Cerebellar nuclear complex (tissue), 1 donor: ENCODE measurements at places on chromosomes 3 and 15.

DNA sequence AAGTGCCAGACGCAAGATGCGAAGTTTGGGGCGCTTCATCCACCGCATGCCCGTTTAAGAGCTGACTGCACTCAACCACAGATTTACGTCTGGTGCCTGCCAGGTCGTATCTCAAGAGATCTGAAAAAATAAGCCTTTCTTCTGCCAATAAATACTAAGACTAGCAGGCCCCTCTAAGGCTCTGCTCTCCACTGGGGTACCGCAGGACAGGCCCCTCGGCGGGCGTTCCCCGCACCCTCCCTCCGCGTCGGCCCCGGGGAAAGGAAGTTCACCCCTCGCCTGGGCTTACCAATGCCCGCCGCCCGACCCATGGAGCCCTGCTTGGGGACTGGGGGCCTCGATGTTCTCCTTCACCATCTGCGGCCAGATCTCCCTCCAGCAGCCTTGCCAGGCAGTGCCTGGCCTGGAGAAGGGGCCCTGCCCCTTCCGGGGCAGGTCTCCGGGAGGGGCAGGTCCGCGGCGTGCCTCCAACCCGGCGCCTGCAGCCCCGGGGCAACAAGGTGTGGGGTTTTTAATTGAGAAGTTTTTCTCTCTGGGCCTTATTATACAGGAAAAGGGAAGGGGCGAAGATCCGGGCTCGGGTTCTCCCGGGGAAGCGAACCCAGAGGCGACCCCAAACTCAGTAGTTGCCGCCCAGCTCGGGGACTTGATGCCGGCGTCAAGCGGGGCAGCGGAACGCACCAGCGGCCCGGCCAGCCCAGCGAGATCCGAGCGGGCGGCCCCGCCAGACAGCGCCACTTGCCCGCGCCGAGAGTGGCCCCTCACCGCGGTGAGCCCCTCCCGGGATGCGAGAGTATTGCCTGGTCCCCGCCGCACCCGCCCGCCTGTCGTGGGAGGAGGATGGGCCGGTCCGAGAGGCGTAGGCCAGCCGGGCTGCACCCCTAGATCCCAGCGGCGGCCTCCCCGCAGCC, 735 bp downstream of the GOLGA8B start:
- no peak for DNase-seq

DNA sequence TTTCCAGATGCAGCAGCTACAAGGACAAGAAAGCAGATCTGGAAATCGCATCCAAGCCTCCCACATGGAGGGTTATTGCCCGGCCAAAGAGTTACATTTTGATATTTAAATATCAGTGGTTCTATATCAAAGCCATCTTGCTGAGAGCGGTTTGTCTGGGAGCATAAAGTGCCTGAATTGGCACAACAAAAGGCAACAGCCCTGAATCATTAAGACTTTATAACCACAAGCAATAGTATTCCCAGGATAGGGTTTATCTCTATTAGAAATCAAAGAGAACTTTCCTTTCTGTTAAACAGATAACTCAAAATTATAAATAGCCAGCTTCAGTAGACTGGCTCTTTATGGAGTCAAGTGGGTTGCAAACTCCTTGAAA, 564.7 kb downstream of the ROBO1 start:
- DNase-seq = no peak

DNA sequence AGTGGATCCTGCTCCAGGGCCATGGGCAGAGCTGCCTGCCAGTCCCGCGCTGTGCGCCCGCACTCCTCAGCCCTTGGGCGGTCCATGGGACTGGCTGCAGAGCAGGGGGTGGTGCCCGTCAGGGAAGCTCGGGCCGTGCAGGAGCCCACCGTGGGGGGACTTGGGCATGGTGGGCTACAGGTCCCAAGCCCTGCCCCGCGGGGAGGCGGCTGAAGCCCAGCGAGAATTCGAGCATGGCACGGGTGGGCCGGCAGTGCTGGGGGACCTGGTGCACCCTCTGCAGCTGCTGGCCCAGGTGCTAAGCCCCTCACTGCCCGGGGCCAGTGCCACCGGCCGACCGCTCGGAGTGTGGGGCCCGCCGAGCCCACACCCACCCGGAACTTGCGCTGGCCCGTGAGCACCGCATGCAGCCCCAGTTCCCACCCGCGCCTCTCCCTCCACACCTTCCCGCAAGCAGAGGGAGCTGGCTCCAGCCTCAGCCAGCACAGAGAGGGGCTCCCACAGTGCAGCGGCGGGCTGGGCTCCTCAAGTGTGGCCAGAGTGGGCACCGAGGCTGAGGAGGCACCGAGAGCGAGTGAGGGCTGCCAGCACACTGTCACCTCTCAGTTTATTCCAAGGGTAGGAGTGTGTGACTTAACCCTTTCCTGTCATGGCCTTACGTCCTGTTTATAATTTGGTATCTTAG, 129.3 kb downstream of the TMEM108 start:
- no peak for DNase-seq

DNA sequence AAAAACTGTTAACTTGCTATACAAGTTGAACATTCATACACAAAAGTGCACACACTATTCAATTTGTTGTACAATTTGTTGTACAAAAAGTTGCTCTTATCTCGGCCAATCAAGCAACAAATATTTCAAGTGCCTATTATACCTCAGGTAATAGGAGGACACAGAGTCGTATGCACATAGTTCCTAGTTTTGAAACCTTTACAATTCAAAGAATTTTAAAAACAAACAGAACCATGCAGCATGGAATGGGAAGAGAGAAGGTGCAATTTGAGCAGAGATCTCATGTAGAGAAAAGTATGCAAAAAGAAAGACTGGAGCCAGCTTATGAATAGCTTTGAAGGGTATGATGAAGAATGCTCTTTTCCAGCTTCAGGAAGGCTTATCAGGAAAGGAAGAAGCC, 46.5 kb upstream of the ARPP19 start:
- DNase-seq = no peak

DNA sequence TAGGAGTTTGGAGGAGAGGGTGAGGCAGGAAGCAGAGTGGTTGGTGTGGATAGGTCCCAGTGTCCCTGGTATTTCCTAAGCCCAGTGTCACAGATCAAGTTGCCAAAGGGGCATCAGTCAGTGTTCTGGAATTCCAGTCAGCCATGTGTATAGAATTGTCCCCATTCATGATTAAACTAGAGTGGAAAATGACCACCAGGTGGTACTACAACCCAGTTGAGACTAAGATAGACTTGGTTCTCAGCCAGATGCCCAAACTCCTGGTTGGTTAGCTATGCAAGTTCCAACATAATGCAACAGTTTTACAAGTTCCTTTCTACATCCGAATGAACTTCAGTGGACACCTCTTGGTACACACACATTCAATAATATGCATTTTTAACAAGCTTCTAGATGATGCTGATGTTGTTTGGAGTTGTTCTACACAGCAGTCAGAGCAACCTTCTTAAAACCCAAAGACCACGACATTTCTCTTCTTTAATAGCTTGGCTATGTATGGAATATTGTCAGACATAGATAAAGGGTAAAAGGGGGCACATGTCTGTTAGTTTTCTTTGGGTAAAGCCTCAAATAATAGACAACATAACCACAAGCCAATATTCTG, 8.4 kb upstream of the ATR start:
- no peak for DNase-seq

GRCh38 chr15:26866298-26867199, at the start of gene GABRA5:
Gene GABRA5, plus strand, starts transcription at chr15:26867062. Its CDS starts 2,187 bp downstream, at chr15:26869249.
- no peak for DNase-seq
